ENCODE measurements at places on chromosomes 3 and 15. TPM values are rescaled to one million over a fixed set of nuclear protein-coding genes. Genes with fewer than 3 reads are reported as not detected.

The DAZL gene
- total RNA-seq, result not detected

The CRABP1 gene
- 1.9 TPM for total RNA-seq

The GPR15 gene
- total RNA-seq, result 11.7 TPM

The DHX30 gene
- total RNA-seq, result 47.8 TPM

The WDR5B gene
- total RNA-seq, result 2.2 TPM

The CCR8 gene
- total RNA-seq, result not detected

GRCh38 chr3:71926262-71926600, 141.3 kb upstream of the PROK2 start:
- H3K27ac ChIP-seq, result no peak overlapping the region
- no peaks in the 10 kb centered on the region for H3K36me3 ChIP-seq
- H3K4me1 ChIP-seq, result no peaks in the 10 kb centered on the region
- DNase-seq, result peak; percentile 50

- no peak overlapping the region for H3K4me3 ChIP-seq
- DNase-seq, result no peak
- no peaks in the 10 kb centered on the region for H3K4me1 ChIP-seq
- H3K36me3 ChIP-seq, result no peaks in the 10 kb centered on the region
- H3K27me3 ChIP-seq, result no peaks in the 10 kb centered on the region
These were observed 13.0 kb upstream of the TF start for GRCh38 chr3:133733226-133733625.

GRCh38 chr3:142863010-142863817, 25.7 kb downstream of the PCOLCE2 start:
- no peak for DNase-seq
- no peaks in the 10 kb centered on the region for H3K36me3 ChIP-seq
- H3K27ac ChIP-seq, result no peak overlapping the region
- no peak overlapping the region for H3K4me3 ChIP-seq

- no peak for DNase-seq
- peaks cover 43% of the 10 kb centered on the region for H3K4me1 ChIP-seq
- no peaks in the 10 kb centered on the region for H3K27me3 ChIP-seq
- no peaks in the 10 kb centered on the region for H3K36me3 ChIP-seq
These were observed 34.0 kb downstream of the FNDC3B start for GRCh38 chr3:172073262-172073915.

DNA sequence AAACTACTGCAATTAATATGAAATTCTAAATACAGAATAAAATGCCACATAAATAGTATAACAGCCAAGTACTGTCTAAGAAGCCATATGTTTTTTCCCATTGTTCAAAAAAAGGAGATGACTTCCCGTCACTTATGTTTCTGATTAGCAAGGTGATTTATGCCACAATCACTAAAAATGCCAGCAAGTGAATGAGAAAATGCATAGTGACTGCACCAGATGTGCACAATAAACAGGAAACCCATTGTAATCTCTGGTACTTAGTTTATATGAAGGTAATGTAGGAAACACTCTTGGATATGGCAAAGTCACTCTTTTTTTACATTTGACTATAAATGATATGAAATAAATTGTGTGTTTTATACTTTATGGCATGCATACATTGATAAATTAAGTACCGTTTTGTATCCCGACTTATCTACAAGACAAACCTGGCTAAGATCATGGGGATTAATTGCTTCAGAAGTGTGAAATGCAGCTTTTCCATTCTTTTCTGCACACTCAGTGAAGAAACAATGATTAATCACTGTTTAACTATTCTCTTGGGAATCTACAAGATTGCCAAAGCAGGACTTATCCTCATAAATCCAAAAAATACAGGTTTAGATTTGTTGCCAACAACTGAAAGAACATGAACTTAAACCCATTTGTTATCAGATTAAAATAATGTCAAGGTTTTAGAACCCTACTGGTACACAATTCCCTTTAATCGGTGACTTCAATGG, 164.5 kb downstream of the TBC1D5 start:
- no peaks in the 10 kb centered on the region for H3K36me3 ChIP-seq
- H3K27me3 ChIP-seq, result no peaks in the 10 kb centered on the region
- no peak overlapping the region for H3K4me3 ChIP-seq
- H3K4me1 ChIP-seq, result peaks cover 3% of the 10 kb centered on the region
- no peak for DNase-seq
- H3K27ac ChIP-seq, result no peak overlapping the region

GRCh38 chr3:4517643-4518311, 24.6 kb downstream of the ITPR1 start:
- no peaks in the 10 kb centered on the region for H3K27me3 ChIP-seq
- no peak overlapping the region for H3K27ac ChIP-seq

Measured in transverse colon (tissue), 4 donors.